Natural killer cell (primary cell): ENCODE measurements at places on chromosomes 13 and 19. TPM values are rescaled to one million over a fixed set of nuclear protein-coding genes. Genes with fewer than 3 reads are reported as not detected.

SLITRK5 gene
- total RNA-seq: 0.02 TPM

UHRF1 gene
- total RNA-seq: 2.8 TPM

LRRC63 gene
- total RNA-seq: 0.32 TPM

MYO16 gene
- 0.28 TPM for total RNA-seq

ZNF345 gene
- total RNA-seq: 7.1 TPM

URAD gene
- total RNA-seq: not detected
